Myocyte (in vitro differentiated cells): ENCODE measurements at places on chromosomes 13 and 19.

DNA sequence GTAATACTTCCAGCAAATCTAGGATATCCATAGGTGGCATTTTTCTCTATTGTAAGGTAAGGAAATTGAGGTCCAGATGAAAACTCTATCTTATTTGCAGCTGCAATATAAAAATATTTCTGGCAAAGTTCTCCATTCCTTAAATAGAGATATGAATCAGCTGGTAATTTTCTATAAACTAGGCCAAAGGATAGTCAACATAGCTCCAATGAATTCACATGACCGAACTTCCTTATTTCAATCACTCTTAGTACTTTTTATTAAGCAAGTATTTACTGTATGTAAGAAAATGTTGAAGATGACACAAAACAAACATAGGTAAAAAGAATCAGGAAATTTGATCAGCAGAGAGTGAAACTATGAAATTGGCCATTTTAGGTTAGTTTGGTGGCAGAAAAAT, 13.0 kb upstream of the LCP1 start:
- DNase-seq, result no peak

GRCh38 chr13:95536632-95537241, 15.8 kb upstream of the CLDN10 start:
- peak; percentile 55 for DNase-seq

GRCh38 chr19:16702123-16702522, 17.5 kb upstream of the NWD1 start:
- DNase-seq, result peak; percentile 50

DNA sequence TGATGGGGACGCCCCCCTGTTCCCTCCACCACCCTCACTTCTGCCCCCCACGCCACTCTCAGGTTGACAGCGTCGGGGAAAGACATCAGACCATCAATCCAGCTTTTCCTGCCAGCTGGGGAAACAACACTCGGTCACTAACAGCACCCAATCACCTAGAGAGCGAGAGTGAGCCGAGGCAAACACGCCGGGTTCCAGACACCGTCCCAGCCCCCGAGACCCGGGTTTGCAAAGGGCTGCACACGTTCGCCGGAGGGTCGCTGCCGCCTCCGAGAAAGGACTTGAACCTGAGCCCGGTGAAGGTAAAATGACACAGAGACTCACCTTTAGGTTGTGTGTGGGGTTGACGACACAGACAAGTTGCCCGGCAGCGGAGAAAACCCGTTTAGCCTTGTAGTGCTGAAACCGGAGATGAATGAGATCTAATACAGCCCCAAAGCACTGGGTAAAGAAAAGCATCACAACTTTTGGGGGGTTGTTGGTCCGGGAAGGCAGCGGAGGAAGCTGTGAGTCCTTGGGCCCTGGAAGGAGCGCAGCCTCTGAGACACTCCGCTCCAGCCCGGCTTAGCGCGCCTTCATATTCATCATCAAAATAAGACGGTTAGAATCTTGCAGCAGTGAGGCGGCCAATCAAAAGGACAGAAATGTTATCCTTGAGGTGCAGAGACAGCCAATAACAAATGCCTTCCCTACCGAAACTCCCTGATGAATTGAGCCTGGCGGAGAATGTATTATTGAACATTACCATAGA, at the start of gene SIAH3:
SIAH3 (minus strand) TSS at position 583 of the 751 bp plus-strand sequence; CDS start at position 459, 124 bp downstream.
- DNase-seq, result no peak

GRCh38 chr19:23783636-23784035, 24.9 kb upstream of the ZNF681 start:
- no peak for DNase-seq

DNA sequence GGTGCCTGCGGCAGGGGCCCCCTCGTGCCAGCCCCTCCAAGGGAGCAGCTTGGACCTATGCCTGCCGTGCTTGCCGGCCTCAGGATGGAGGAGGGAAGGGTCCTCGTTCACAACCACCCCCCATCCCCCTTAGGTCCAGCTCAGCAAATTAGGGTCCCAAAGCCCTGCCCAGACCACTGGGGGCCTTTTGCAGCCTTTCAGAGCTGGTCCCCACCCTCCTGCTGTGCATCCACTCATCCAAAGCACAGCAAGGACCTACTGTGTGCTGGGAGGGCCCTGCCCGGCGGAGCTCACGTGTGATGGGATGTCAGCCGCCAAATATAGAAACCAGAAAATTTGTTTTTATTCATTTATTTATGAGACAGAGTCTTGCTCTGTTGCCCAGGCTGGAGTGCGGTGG, 16.5 kb upstream of the SLC7A10 start:
- no peak for DNase-seq

DNA sequence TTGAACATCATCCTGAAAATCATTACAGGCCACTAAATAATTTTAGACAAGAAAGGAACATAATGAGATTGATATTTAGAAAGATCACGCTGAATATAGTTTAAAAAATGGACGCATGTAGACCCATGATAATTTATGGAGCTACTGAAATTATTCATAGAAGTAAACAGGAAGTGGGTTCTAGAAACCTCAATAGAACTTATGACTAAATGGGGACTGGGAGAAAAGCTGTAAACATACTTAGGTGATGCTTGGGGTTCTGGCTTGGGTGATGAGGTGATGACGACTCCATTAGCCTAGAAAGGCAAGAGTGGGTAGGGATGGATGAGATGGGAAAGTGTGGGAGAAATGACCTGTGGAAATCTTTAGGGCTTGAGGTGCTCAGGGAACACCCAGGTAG, 484.0 kb downstream of the MYO16 start:
- no peak for DNase-seq
